ENCODE measurements at places on chromosomes 4 and X. TPM values are rescaled to one million over a fixed set of nuclear protein-coding genes. Genes with fewer than 3 reads are reported as not detected.

Gene SULT1B1
- 1.8 TPM for total RNA-seq

Gene LDOC1
- 2.0 TPM for total RNA-seq

Gene RAI2
- total RNA-seq = 4.9 TPM

Gene SSX2B
- not detected for total RNA-seq

Gene DMRTC1
- total RNA-seq = not detected

Gene HSD17B13
- 0.66 TPM for total RNA-seq

Gene NOX1
- total RNA-seq = not detected

Gene DCAF8L2
- total RNA-seq = not detected

Gene PCSK1N
- 196 TPM for total RNA-seq

Gene DDX53
- total RNA-seq = not detected

Gene MAGEE2
- total RNA-seq = not detected

Gene INPP4B
- total RNA-seq = 8.2 TPM

Gene F8A1
- total RNA-seq = 20.8 TPM

Gene GPR82
- total RNA-seq = 0.52 TPM

Gene WAS
- not detected for total RNA-seq

DNA sequence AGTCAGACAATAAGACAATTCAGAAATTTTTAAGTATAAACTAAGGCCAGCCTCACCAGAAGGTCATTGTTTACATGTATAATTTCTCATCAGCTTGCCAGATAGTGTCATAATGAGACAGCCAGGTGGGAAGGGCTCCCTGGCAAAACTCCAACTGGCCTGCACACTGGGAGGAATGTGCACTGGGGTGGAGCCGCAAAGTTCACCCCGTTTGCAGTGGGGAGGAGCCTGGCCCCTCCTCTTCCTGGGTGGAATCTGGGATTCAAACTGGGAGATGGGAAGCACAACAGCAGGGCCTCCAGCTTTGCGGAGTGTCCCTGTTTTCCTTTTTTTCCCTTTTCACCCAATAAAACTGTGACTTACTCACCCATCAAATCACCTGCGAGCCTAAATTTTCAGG, 329.9 kb downstream of the SMARCA1 start:
- DNase-seq = peak; percentile 5

GRCh38 chr4:140806163-140806562, 50.0 kb upstream of the TBC1D9 start:
- no peak for DNase-seq

- no peak for DNase-seq
Observed at GRCh38 chr4:38684271-38684670, 20.3 kb downstream of the KLF3 start.

DNA sequence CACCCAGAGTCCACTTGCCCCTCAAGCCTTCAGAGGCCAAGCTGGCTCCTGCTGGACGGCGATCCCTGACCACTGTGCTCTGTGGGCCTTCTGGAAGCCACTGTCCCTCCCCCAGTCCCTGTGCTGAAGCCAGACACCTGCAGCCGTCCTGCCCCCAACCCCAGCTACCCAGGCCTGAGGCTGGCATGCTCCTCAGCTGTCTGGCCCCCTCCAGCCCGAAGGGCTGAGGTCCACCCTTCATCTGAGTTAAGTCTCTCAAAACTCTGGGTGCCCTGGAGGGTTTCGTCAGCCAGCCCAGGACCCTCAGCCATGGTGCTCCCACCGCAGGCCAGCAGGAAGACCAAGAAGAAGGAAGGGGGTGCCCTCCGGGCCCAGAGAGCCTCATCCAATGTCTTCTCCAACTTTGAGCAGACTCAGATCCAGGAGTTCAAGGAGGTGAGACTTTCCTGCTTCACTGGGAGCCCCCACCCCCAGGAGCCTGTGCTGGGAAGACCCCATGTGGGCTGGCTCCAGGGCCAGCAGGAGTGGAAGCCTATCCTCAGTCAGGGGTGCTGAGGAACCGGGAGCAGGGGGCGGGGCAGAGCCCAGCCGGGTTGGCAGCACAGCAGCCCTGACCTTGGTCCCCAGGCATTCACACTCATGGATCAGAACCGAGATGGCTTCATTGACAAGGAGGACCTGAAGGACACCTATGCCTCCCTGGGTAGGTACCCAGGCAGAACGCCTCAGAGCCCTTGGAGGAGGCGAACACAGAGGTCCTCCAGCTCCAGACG, 4.2 kb downstream of the MYL5 start:
- DNase-seq = no peak

DNA sequence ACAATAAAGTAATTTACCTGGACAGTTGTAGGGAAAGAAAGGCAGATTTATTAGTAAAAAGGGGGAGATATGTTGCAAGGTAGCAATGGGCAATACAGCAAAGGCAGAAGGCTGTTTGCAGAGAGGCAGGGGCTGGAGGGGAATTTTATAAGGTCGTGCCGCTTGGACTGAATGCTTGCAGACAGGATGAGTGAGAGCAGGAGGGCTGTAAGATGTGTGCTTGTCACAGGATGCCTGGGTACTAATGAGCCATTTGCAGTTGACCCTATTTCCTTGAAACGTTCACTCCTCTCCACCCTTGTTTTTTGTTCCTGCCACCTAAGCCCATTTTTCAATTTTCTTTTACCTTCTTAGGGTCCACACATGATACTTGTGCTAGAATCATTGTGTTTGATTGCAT, 214.7 kb downstream of the TRAM1L1 start:
- DNase-seq = no peak

DNA sequence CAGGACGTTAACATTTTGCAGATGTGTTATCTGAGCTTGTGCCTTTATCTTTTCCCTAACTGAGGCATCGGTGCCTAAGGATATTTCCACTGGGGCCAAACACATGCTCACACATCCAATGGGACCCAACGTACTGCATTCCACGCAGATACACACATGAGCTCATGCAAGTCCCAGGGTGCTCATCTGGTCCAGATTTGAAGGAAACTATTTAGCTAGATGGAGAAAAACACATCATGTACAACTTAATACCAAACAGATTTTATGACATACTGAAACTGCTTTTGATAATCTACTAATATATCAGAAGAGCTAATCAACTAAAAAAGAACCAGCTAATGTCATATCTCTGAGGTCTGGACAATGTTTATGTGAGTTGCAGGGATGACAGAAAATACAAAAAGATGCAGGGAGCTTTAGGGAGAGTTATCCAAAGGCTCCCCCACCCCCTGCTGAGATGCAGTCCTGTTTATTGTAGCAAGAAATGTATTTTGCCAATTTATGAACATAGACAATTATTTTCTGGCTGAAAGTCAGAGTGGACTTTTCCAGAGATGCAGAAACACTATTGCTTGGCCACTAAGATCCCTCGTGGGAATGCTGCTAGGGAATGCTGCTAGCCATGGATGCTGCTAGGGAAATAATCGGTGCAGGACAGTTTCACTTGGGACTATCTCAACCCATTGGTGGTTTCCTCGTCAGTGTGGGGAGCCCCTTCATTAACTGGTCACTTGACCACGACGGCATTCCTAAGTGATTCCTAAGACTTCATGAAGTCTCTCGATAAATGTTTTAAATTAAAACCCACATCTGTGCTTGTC, 172.8 kb downstream of the SMIM20 start:
- no peak for DNase-seq

- no peak for DNase-seq
Observed at GRCh38 chr4:182337366-182337765, 94.2 kb downstream of the TENM3 start.

DNA sequence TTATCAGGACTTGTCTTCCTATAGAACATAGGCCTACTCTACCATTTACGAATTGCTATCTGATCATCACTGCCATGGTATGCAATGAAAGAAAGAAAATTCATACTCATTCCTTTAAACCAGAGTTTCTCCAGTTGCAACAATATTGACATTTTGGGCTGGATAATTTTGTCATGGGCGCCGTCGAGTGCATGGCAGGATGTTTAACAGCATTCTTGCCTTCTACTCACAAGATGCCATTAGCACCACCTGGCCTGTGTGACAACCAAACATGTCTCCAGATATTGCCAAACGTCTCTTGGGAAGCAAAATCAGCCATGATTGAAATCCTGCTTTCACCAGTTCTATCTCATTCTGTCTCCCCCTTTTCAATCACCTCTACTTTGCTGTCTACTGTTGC, 63.6 kb upstream of the ARHGAP24 start:
- DNase-seq = no peak

GRCh38 chr4:48575964-48576363, 85.9 kb downstream of the ZAR1 start:
- no peak for DNase-seq

- DNase-seq = no peak
Observed at GRCh38 chr4:101833480-101833879, 43.0 kb downstream of the BANK1 start.

DNA sequence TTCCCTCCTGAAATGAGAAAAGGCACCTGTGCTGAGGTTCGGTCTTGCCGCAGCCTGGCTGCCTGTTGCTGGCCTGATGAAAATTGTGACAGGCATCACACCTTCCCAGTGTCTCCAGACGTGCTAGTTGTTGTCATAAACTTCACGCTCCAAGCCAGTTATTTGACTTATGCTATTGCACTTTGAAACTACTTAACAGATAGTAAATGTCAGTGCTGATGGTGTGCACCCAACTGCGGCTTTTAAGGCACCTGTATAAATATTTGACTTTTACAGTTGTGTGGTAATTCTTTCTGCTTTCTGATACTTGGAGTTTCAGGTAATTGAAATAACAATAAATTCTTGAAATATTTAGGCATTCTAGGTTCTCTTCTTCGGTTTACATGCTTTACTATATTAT, 1.8 kb downstream of the WWC2 start:
- DNase-seq = peak; percentile 18

DNA sequence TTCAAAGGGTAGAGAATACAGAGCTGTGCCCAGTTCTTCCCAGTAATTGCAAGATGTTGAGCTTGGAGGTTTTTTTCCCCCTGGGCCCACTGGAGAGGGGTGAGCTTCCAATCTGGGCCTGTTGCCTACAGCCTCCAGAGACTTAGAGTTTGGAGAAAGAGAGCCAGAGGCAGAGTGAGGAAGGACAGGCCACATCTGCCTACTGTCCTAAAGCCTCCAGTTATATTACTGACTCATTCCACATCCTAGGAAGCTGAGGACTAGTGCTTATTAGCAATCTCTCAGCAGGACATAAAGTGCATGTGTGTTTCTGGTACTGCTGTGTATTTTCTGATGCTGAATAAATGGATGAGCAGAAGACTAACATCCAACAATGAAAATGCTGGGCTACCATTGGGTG, 181.0 kb upstream of the MAMLD1 start:
- DNase-seq = no peak

GRCh38 chr4:11483046-11483445, 54.4 kb upstream of the HS3ST1 start:
- no peak for DNase-seq

DNA sequence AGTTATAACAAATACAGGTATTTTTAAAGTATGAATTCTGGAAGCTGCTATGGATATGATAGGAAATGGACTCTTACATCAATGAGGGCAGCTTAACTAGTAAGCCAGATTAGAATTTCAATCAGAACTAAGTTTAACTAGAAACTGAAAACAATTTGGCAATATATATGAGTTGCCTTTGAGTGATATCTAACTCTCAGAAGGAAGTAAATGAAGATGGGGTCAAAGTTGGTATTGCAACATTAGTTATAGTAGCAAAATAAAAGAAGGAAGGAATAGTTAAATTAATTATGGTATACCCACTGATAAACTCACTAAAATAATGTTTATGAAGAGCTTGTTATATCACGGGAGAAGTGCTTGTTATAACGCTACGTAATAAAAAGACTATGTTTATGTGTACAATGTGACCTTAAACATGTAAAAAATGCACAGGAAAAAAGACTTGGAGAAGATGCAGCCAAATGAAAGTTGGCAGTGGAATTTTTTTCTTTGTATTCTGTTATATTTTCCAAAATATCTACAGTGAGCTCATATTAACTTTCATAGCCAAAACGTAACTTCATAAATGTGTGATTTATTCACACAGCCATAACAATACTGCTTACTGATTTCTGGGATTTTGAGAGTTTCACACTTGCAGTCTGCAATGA, 34.5 kb downstream of the PHKA2 start:
- DNase-seq = no peak

DNA sequence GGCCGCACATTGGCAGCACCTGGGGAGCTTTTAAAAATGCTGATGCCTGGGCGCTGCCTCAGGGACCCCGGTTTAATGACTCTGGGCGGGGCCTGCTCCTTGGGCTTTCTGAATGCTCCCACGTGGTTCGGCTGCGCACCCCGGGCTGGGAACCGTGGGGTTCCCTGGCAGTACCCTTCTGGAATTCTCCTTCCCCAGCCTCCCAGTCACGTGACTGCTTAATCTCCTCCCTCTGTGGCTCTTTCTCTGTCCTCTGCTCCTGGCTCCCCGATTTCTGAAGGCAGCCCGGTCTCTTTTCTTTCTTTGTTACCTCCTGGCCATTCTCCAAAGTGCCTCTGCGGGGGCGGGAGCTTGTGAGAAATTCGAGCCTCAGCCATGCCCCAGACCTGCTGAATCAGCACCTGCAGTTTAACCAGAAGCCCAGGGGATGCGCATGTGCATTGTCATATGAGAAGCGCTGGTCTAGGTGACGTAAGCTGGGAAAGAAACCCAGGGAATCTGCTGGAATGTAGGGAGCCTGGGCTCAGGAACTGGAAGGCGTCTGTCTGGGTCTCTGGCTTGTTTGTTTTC, 16.6 kb downstream of the CLCN4 start:
- peak; percentile 54 for DNase-seq

DNA sequence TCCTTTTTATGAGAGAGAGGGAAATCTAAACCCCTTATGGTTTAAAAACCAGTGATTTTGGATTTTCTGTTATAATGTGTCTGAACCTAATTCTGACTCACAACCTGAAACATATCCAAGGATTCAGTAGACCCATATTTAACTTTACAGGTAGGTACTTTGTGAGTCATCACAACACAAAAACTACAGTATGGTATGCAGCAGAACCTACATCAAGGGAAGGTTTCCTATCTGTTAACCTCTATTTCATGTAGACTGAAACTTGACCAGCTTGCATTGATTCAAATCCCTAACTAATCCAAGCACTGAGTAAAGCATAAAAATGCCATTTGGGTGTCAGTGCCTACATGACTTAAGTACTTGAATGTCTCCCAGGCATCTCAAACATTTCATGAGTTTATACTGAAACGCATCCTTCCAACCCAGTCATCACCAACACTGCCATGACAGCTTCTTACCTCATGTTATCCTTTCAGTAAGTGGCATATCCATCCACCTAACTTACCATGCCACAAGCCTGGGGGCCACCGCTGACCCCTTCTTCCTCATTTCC, 4.3 kb upstream of the ARHGAP10 start:
- no peak for DNase-seq

GRCh38 chr4:56690393-56690792, 9.3 kb upstream of the HOPX start:
- DNase-seq = no peak

- no peak for DNase-seq
Observed at GRCh38 chr4:1571165-1572009, 112.7 kb downstream of the FAM53A start.

- DNase-seq = no peak
Observed at GRCh38 chr4:67122029-67122428, 423.3 kb downstream of the CENPC start.

Data from body of pancreas (tissue), 4 donors.